ENCODE measurements at places on chromosomes 12 and 14. TPM values are rescaled to one million over a fixed set of nuclear protein-coding genes. Genes with fewer than 3 reads are reported as not detected.

GRCh38 chr12:71440345-71440762 is 756 bp downstream of the LGR5 start:
- no peak for DNase-seq

GRCh38 chr12:19484738-19485137 is 45.4 kb downstream of the AEBP2 start:
- no peak for DNase-seq

GRCh38 chr12:115574826-115575225 is 702.7 kb downstream of the MED13L start:
- no peak for DNase-seq

The KRT83 gene
- not detected for polyA plus RNA-seq

The BEST3 gene
- polyA plus RNA-seq: 0.14 TPM

The KIF26A gene
- polyA plus RNA-seq: not detected

The RD3L gene
- not detected for polyA plus RNA-seq
